Fibroblast of upper back skin (primary cell): ENCODE measurements at places on chromosomes 2 and 18.

GRCh38 chr2:227884511-227884947, 13.1 kb downstream of the DAW1 start:
- DNase-seq: peak; percentile 65

GRCh38 chr2:128684523-128684922, 365.9 kb upstream of the HS6ST1 start:
- DNase-seq: no peak

DNA sequence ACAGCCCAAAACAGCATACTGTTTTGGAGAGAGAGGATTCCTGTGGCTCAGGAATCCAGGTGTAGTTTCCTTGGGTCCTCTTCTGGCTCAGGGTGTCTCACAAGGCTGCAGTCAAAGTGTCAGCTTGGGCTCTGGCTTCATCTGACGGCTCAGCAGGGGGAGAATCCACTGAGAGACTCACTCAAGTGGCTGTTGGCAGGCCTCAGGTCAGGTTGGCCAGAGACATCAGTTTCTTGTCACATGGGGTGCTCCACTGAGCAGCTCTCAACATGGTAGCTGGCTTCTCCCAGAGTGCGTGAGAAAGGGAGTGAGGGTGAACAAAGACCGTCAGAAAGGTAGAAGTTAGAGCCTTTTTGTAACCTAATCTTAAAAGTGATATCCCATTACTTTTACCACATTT, 168.4 kb downstream of the SOCS6 start:
- no peak for DNase-seq

DNA sequence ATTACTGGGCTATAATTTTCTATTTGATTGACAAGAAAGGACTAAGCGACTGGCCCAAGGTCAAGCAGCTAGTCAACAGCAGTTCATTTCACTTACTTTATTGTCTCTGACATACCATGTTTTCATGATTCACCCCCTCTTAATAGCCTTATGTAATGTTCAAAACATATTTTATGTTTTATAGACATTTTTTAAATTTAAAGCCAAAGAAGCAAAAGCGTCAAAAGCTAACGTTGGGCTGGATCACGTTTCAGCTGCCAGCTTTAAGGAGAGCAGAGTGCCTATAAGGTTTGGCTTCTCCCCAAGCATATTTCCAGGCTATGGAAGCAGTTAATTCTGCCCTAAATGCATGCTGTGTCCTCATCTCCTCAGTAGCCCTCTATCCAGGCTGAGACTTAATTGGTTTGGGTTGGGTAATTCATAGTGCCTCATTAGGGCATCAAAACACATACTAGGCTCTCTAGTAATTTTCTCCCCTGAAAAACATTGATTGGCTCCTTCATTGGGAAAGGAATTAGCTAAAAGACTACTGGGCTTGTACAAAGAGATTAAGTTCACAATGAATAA, 94.8 kb upstream of the CREB1 start:
- peak; percentile 55 for DNase-seq

DNA sequence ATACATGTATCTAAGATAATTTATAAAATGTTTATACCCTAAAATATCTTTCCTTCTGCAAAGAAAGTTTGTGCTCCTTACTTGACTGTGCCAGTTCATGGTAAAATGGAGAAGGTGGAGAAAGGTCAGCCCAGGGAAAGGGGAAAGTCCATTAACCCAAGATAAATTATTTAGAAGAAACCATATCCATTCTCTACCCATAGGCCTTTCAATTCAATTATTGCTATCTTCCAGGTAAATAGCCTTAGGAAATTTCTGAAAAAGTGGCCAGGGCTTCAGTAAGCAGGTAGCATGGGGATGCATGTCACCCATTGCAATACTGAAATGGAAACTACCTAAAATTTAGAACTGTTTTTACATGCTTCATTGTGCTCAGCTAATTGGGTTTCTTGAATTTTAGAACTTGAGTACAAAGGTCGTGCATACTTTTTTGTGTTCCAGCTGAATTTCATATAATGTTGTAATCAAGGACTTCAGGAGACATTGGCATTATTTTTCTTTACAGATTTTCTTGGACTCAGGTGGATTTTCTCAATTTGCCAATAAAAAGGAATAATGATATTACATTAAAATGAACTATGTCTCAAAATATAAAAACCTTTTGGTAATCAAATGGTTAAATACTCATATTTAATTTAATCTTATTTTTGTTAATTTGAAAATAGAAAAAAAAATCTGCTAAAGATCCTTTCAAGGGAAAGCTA, 124.9 kb downstream of the CSRNP3 start:
- no peak for DNase-seq

- DNase-seq: no peak
These were observed 68.3 kb upstream of the BOD1L2 start for GRCh38 chr18:57078614-57079013.

- no peak for DNase-seq
These were observed 52.0 kb upstream of the CHN1 start for GRCh38 chr2:175057078-175057685.

- peak; percentile 88 for DNase-seq
These were observed 31.9 kb downstream of the SNORC start for GRCh38 chr2:232901736-232902578.

DNA sequence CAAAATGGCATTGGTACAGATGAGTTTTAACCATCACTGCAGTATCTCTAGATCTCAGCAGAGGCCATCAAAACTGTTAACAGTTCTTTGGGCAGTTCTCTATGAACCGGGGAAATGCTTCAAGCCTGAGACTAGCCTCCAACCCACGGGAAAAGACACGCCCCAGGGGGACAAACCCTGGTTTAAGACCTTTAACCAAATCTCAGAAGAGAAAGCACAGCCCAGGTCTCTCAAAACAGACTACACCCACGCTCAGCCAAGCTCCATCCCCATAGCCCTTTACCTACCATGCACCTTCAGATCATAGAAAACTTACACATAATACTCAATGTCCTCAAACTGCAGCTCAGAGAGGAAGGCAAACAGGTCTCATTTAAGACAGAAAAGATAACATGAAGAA, 78.3 kb downstream of the TMEM163 start:
- no peak for DNase-seq

DNA sequence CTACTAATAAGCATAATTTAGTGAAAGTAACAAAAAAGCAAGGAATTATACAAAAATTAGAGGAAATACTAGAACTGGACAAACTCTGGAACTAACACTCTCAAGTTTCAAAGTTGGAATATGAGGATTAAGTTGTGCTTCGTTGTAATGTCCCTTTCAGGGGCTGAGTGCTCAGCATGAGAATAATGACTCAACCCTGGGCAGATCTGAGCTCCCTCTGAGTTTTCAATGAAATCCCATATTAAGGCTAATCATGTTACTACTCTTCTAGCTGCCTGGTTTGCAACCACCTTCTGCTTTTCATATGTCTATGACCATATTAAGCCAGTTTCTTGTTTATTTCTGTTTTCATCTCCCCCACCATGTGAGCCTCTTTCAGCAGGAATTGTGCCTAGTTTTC, 274.9 kb upstream of the LRRTM4 start:
- DNase-seq: no peak

GRCh38 chr2:240960971-240961876, 37.2 kb upstream of the SNED1 start:
- no peak for DNase-seq

GRCh38 chr18:57437766-57438671, 2.8 kb downstream of the ONECUT2 start:
- peak; percentile 42 for DNase-seq

GRCh38 chr2:226608451-226608850, 191.2 kb downstream of the IRS1 start:
- peak; percentile 53 for DNase-seq

DNA sequence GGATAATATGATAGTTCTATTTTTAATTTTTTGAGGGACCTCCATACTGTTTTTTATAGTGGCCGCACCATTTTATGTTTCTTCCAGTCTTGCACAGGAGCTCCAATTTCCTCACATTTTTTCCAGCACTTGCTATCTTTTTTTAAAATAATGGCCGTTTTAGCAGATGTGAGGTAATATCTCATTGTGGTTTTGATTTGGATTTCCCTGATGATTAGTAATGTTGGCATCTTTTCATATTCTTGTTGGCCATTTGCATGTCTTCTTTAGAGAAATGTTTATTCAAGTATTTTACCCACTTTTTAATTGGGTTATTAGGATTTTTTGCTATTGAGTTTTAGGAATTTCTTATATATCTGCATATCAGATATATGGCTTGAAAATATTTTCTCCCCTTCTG, 29.9 kb upstream of the NAPG start:
- peak; percentile 17 for DNase-seq

DNA sequence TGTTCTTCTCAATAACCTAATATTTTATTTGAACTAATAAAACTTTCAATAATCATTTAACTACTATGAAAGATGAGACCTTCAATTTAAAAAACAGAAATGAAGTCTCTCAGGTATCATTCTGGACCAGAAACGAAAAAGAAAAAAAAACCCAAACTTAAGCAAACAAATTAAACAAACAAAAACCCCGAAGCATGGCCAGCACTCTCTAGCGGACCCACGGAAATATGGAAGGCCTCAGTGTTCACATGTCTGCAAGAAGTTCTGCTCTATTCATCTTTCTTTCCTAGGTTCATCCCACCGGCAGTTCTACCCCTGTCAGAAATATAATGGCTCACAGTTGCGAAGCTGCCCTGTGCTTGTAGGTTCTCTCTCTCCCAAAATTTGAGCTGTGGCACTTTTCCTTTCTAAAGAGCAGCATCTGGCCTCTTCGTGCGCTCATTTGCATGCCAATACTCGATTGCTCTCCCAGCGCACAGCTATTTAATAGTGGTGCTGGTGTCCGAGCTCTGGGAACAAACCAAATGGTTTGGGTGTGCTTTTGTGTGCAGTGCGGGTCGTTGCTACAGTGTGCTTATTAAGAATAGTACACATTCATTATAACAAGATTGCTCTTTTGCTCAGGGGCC, 129.0 kb upstream of the ZEB2 start:
- no peak for DNase-seq

- no peak for DNase-seq
These were observed 99.5 kb downstream of the RBMS1 start for GRCh38 chr2:160394153-160394552.
